Stimulated activated CD4-positive, alpha-beta T cell treated with anti-CD3 and anti-CD28 coated beads, TNF-alpha, amount 100 ng/mL, for 48 hours (primary cell): ENCODE measurements at places on chromosomes 7 and 10.

- no peak for DNase-seq
Measured at GRCh38 chr10:74957285-74957961, 131.0 kb downstream of the KAT6B start.

- no peak for DNase-seq
Measured at GRCh38 chr7:99331002-99331401, 5.3 kb downstream of the ARPC1A start.

- no peak for DNase-seq
Measured at GRCh38 chr7:128938544-128939074, 882 bp downstream of the IRF5 start.

DNA sequence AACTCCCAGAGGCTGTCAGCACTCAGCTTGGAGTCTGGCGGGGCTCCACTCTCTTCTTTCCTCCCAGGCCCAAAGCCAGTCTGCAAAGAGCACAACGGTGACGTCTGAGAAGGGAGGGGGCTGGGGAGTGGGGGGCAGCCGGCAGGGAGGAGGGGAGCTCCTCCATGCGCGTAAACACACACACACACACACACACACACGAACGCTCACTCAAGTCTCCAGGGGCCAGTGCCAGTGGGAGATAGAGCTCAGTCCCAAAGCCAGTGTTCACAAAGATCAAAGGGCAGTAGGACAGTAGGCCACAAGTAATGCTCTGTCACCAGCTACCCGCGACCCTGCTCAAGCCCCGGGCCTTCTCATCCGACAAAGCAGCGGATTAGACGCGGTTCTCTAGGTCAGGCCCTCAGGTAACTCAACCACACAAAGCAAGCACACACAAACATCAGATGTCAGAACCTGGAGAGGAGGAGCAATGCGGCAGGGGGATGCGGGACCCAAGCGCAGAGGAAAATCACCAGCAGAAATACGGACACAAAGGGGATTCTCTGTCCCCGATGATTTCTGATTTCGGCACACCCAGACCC, 19.9 kb downstream of the TCAF1 start:
- no peak for DNase-seq

DNA sequence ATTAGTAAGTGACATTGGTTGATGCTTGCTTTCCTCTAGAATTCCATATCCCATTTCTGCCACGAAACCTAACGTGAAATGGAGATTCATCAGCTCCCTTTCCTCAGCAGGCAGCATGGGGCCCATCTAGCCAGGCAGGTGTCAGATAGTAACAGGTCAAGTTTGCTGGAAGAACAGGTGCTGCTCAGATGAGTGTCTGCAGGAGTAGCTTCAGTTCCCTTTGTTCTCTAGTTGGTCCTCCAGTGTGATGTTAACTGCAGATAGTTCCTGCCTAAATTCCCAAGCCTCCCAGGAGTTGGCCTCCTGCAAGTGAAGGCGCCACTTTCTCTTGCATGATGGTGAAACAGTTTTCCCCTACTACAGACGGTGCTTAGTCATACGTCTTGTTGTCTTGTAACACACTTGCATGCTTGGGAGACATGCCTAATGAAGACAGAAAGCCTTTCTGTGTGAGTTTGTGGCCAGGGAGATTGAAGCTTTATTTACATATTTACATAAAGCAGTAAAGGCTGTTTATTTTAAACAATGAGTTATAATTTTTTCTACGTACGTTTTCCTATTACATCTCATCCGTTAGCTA, 175.4 kb downstream of the CHN2 start:
- DNase-seq: no peak

- peak; percentile 65 for DNase-seq
Measured at GRCh38 chr7:37198906-37199485, 249.7 kb downstream of the ELMO1 start.

GRCh38 chr7:113790025-113790424, 128.8 kb downstream of the PPP1R3A start:
- no peak for DNase-seq

DNA sequence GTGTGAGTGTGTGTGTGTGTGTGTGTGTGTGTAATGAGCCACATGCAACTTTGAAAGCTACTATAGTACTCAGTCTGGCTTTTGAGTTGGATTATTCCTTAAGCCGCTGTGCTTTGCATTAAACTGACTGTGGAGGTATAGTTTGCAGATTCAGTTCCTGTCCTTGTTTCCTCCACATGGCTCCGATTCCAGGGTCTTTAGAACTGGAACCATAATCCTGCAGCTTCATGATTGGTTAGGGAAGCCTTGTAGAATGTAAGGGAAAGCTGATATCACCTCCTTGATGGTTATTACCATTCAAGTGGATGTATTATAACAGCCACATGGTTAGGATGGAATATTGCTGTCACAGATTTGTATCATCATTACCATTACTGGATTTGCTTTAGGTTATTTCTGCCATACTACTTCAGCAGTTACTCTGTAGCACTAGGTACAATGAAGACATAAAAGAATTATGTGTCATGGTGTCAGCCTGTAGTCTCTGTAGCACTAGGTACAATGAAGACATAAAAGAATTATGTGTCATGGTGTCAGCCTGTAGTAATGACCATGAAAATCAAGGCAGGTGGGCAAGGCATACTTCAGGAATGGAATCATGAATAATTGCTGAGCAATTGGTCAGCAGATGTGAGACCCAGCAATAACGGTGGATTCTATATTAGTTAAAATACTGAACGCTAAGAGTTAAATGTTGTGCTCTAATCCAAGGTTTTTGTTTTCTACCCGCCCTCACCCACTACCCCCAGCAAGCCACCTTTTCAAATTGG, 275.1 kb upstream of the FZD1 start:
- DNase-seq: no peak

DNA sequence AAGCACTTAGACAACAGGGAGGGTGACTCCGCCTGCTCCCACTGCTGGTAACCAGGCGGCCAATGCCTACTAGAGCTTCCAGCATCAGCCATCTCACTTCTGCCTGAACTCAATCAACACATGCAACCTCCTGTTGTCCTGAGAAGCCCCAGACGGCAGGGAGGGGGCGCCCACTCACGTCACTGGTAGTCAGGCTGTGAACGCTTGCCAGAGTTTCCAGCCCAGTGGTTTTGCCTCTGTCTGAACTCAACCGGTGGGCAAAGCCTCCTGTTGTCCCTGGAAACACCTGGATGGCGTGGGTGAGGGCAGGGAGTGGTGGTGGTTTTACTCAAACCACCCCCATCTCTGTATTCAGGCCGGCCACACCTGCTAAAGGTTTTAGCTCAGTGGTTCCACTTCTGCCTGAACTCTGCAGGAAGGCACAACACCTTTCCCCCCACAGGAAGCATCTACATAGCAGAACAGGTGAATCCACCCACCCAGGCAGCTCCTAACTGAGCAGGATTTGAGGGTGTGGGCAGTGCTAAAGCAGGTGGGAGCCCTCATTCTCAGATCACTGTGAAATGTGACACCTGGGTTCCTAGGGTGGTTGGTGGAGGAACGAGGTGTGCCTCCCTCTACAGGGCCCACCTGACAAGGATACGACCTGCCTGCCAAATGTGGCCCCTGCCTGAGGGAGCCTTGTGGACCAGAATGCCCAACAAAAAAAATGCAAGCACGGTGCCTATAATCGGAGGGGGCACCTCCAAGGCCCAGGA, 563.0 kb upstream of the SEMA3D start:
- no peak for DNase-seq

DNA sequence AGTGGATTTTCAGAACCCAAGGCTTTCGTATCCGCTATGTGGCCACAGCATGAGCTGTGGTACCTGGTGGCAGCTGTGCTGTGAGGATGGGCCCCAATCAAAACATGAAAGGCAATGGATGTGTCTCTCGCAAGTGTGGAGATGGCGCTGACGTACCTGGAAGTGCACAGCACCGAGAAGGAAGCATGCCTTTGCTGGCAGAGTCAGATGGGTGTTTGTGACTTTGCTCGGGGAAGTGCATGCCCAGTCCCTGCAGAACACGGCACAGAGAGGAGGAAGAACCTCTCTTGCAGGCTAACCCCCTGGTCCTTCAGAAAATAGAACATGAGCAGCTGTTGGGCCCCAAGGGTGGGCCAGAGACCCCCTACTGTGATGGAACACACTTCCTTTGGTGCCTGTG, 654.1 kb upstream of the ZWINT start:
- no peak for DNase-seq

GRCh38 chr10:68666280-68666760, 54.7 kb upstream of the CCAR1 start:
- DNase-seq: no peak

GRCh38 chr7:5403442-5403841, 20.2 kb downstream of the TNRC18 start:
- DNase-seq: no peak

- DNase-seq: no peak
Measured at GRCh38 chr7:41731493-41732435, 28.9 kb upstream of the INHBA start.

DNA sequence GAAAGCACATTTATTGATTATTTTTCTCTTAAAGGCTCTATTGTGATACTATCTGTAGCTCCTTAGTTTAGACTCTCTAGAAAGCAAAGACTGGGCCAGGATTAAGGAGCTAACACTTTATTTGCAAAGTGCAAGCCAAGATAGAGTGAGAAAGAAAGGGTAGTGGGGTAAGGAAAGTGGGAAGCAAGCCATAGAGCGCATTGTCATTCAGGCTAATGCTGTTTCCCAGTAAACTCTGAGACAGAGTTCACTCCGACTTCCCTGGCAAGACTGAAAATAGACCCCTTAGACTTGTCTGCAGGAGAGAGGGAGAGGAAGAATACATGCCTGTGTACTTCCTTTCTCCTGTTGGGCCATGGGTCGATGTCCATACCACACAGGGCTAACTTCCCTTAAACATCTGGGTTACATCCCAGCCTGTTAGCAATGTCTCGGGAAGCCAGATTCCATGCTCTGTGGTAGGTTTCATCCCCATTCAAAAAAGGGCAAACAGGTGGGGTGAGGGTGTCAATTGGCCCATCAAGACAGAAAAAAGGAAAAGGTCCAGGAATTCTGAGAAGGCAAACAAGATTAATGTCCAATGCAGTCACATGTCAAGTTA, 875.8 kb upstream of the CELF2 start:
- DNase-seq: no peak

DNA sequence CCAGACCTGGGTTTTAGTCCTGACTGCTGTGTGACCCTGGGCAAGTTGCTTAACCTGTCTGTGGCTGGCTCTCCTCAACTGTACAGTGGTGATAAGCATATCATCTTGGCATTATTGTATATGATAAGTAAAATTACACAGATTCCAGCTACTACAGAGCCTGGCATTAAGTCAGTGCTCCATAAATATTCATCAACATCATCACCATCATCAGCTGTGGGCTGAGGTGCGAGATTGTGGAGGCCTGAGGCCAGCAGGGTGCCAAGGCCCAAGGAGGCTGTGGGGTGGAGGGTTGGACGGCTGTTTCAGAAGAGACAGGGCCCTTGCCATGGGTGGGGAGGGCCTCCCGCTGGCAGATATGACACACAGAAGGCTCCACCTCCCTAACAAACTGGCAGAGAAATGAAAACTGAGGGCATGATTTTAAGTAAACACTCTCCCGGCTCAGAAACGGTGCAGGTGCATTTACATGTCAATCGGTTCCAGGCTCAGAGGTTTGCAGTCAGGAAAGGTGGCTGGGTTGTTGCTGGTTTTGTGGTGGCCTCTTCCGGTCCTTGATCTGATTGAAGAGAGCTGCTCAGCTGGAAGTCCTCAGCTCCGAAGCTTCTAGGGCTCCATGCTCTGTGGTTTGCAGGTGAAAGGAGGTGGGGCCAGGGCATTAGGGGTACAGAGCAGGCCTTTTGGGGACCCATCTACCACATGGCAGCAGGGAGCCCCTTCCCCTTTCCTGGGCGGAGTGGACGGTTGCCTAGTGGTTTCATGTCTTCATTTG, 10.2 kb downstream of the CRYGN start:
- no peak for DNase-seq

- DNase-seq: no peak
Measured at GRCh38 chr10:4514445-4515108, 311.4 kb upstream of the AKR1E2 start.

DNA sequence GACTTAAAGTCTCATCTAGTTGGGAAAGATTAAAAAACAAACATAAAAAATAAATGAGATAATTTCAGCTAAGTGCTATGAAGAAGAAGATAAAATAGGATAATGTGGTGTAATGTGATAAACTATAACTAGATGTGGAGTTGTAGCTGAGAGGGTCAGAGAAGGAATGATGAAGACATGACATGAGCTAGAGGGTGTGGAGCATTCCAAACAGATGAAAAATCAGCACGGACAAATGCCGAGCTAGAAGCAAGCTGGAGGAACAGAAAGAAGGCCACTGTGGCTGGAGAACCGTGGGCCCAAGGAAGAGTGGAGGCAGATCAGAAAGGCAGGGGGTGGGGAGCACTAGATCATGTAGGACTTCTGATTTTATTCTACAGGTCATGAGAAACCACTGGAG, 70.6 kb downstream of the CDK6 start:
- DNase-seq: no peak

- DNase-seq: no peak
Measured at GRCh38 chr10:98076086-98076485, 45.7 kb upstream of the CRTAC1 start.
